Adipose tissue (tissue), 3 donors: ENCODE measurements at places on chromosomes 3 and 15. TPM values are rescaled to one million over a fixed set of nuclear protein-coding genes. Genes with fewer than 3 reads are reported as not detected.

GREM1 gene
- 0.76 TPM for polyA plus RNA-seq

ATP8B4 gene
- polyA plus RNA-seq: 0.90 TPM

RTP3 gene
- polyA plus RNA-seq: not detected

RBPMS2 gene
- 2.6 TPM for polyA plus RNA-seq

SERINC4 gene
- 0.46 TPM for polyA plus RNA-seq

ZNF660 gene
- polyA plus RNA-seq: 0.58 TPM

RAB6B gene
- 3.2 TPM for polyA plus RNA-seq
